ENCODE measurements at places on chromosomes 1 and 21. TPM values are rescaled to one million over a fixed set of nuclear protein-coding genes. Genes with fewer than 3 reads are reported as not detected.

DNA sequence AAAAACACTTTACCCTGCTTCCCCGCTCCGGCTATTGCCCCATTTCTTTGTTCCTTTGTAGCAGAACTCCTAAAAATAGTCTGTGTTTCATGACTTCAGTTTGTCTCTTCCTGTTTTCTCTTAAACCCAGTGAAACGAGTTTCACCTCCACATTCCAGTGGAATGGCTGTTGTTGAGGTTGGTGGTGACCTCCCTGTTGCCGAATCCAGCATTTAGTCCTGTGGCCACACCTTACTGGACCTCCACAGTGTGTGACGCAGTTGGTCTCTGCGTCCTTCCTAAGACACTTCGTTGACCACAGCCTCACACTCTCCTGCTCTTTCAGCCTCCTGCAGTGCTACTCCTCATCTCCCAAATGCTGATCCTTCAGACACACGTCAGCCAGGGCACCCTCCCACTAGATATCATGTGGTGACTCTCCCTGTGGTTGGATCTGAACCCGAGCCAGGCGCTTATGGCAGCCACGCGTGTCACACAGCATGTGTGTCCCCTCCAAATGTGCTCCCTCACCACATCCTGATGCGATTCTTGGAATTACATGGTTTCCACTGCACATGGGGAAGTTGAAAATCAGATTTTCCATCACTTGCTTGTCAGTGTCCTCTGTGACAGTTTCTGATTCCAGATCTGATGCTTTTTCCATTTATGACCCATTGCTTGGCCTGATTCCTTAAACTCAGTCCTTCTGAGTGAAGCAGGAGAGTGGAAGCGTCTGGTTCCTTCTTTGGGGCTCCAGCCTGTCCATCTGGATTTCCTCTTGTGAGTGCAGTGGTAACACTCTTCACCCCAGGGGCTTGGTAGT lies 99.1 kb upstream of the ARTN start:
- H3K4me1 ChIP-seq, result peaks cover 10% of the 10 kb centered on the region
- H3K27me3 ChIP-seq, result no peaks in the 10 kb centered on the region
- no peaks in the 10 kb centered on the region for H3K36me3 ChIP-seq
- H3K4me3 ChIP-seq, result no peak overlapping the region

The PI4KB gene
- 96.4 TPM for total RNA-seq

The C21orf58 gene
- total RNA-seq, result 0.49 TPM

The HES3 gene
- not detected for total RNA-seq

The KCNJ15 gene
- 0.32 TPM for total RNA-seq

The LRRC38 gene
- 9.7 TPM for total RNA-seq

DNA sequence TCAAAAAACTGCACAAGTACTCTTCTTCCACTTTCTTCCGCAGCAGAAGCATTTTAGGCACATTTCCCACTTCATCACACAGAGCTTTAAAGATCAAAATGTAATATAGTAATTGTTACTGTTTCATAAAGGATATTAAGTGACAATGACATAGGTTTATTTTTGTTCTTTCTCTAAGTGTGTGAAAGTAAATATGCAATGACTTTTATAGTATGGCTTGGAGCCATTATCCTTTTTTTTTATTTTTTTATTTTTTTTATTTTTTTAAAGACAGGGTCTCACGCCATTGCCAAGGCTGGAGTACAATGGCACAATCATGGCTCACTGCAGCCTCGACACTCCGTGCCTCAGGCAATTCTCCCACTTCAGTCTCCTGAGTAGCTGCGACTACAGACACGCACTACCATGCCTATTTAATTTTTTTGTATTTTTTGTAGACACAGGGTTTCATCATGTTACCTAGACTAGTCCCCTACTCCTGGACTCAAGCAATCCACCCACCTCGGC lies 7.0 kb downstream of the TRIM33 start:
- no peak overlapping the region for H3K4me3 ChIP-seq
- peaks cover 36% of the 10 kb centered on the region for H3K4me1 ChIP-seq

The MYBPHL gene
- total RNA-seq, result 2.0 TPM

DNA sequence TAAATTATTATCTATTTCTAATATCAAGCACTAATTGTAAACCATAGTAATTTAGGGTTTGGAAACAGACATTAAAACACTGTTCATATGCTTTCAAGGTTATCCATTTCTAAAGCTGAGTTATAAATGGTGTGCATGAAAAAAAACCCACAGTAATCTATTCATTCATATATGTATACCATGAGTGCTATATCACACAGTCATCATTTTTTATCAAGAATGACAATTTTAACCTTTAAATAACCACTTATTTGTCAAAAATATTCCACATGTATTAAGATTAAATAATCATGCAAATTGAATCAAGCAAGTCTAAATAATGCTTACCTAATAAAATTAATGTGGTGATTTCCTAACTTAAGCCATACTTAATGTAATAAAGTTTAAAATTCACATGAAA lies 6.0 kb downstream of the ZSWIM5 start:
- no peaks in the 10 kb centered on the region for H3K36me3 ChIP-seq
- no peak overlapping the region for H3K4me3 ChIP-seq
- no peak for DNase-seq
- peaks cover 5% of the 10 kb centered on the region for H3K4me1 ChIP-seq
- no peaks in the 10 kb centered on the region for H3K27me3 ChIP-seq

Data from psoas muscle (tissue), 8 donors.